H4 (cell line): ENCODE measurements at places on chromosomes 16 and 17.

- DNase-seq, result no peak
Measured at GRCh38 chr17:79478841-79479240, 132.0 kb downstream of the RBFOX3 start.

GRCh38 chr17:1461198-1461944 lies 5.3 kb upstream of the CRK start:
- no peak for DNase-seq

- no peak for DNase-seq
Measured at GRCh38 chr16:55911616-55912015, 36.4 kb upstream of the CES5A start.

DNA sequence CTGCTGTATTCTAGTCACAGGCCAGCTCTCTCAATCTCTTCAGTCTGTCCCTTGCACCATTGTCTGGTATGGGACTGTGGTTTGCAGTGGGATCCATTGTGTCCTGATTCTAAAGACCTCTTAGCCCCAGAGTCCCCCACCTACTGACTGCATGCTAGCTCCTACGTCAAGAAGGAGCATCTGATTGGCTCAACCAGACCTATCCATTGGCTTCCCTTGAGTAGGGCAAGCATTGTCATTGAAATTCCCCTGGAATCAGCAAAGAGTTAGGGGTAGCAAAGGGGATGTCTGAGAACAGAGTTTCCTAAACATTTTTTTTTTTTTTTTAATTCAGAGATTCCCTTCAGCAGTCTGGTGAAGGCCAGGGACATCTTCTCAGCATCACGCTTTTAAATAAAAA lies 175.3 kb upstream of the MPHOSPH6 start:
- no peak for DNase-seq

DNA sequence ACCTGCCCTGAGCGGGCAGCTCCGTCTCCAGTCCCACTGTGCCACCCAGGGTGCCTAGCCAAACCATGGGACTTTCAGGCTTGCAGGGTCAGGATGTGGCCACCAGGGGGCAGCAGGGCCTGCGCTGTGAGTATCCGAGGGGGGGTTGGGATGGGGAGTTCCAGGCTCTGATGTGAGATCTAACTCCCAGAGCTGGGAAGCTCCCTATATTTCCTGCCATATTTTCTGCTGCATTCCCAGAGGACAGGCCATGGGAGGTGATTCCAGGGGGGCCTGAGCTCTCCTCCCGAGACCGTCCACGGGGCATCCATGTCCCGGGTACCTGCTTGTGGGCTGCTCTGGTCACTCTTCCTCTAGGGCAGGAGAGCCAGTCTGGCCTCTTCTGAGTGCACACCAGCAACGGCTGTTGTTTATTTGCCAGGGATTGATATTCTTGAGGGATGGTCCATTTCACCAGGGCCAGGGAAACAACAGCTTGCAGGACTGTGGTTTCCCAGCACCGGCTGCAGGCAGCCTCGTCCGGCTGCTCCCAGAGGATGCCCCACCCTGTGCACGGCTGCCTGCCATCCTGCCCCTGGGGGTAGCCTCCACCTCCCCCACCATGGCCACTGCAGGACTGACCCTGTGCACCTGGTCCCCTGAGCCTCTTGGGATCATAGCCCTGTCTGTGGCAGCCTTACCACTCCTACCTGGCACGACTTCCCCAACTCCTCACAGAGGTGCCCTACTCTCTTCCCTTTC lies 1.2 kb downstream of the GPR142 start:
- DNase-seq, result peak; percentile 73

- DNase-seq, result no peak
Measured at GRCh38 chr17:5430413-5430999, 8.4 kb downstream of the C1QBP start.

DNA sequence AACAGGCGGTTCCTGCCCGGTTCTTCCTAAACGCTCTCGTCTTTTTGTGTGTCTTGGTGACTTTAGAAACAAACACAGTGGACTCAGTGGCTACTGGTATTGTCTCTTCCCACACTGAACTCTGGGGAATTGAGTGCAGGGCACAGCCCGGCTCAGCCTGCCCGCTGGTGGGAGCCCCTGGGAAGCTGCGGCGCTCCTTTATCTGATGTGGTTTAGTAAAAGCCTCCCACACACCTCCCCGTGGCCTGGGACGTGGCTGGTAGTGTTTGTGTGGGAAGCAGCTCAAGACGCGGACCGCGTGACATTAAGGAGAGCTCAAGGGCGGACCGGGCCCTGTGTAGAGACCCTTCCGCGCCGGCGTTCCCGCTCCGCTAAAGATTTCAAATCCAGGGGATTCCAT lies 55.4 kb upstream of the PVALEF start:
- no peak for DNase-seq

DNA sequence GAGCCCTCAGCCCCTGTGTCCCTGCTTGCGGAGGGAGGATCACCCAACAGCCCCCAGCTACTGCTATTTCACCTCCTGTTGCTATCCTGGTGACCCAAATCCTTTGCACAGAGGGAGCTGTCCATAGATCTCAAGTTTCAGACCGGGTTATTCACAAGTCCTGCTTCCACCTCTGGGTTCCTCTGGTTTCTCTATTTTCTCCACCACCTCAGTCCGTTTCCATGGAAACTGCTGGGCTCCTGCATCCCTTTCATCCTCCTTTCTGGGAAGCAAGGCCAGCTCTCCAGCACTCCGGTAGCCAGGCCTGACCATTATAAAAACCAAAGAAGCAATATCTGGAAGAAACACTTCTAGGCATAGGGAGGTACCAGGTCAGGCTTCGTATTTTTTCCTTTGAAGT lies 4.8 kb upstream of the CALB2 start:
- DNase-seq, result no peak

DNA sequence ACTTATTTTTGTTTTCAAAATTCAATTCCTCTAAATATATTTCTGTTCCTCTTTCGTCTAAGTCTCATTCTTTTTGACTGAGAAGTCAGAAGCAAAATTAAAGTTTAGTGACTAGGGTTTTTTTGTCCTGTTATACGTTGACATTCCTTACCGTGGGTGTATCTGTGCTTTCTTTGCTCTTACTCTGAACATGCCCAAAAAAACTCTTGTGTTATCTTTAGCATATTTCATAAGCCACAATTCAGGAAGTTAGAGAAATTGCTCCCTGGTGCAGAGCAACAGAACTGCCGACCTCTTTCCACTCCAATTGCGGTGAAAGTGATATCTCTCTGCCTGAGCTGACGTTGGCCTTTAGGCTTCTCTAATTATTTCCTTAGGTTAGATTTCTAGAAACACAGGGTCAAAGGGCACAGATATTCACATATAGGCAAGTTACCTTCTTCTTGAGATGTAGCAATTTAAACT lies 65.7 kb downstream of the CENPV start:
- peak; percentile 83 for DNase-seq

DNA sequence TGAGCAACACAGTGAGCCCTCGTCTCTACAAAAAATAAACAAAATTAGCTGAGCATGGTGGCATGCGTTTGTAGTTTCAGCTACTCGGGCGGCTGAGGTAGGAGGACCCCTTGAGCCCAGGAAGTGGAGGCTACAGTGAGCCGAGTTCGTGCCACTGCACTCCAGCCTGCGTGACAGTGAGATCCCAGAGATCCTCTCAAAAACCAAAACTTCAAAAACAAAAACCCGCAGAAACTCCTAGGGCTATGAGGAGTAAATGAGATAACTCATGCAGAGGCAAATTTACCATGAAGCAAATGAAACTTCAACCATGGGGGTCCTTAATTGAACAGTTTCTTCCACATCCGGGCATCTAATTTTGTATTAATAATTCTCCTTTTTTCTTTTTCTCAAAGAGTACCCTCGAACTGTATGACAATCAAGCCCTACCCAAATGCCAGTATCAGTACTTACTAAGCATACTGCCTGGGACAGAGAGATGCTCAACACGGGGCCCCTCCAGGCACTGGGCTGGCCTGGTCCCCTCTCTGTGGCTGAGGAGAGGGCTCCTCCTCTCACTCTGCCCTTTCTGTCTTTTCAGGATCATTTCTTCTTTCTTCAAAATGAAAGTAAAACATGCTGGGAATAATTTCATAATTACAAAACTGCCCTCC lies 789 bp upstream of the PIPOX start:
- no peak for DNase-seq

GRCh38 chr17:49361129-49361901 lies 735 bp downstream of the ZNF652 start:
- DNase-seq, result peak; percentile 21

DNA sequence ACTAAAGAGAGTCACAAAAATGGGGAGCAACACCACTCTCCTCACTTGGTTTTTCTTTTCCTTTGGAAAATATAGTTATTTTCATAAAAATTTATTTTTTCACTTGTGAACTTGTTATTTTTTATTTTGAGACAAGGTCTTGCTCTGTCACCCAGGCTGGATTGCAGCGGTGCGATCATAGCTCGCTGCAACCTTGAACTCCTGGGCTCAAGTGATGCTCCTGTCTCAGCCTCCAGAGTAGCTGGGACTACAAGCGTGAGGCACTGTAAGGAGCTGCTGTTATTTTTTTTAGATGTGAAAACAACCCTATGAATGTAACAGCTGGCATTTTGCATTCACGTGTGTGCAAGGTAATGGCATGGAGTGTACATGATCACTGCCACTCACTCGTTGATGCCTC lies 24.9 kb downstream of the LRRC75A start:
- no peak for DNase-seq

GRCh38 chr16:54585094-54585997 lies 298.8 kb upstream of the IRX3 start:
- DNase-seq, result no peak

- DNase-seq, result no peak
Measured at GRCh38 chr17:10001306-10001873, 96.3 kb upstream of the RCVRN start.

- no peak for DNase-seq
Measured at GRCh38 chr17:68210570-68211315, 37.1 kb upstream of the AMZ2 start.

DNA sequence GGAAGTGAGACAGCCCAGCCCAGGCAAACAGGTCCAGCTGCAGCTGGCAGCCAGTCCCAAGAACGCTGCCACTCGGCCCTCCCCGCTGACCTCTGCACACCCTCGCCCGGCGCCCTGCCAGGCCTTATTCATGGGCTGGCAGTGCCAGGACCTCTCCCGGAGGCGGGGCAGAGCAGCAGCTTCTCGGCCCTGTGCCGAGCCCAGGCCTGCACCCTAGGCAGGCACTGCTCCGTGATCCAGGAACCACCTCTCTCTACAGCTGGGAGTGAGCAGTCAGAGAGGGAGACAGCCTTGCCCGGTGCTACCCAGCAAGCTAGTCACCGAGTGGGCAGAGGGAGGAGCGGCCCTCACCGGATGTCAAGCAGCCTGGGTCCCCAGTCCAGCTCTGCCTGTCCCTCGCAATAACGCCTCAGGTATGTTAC lies 79.9 kb upstream of the CBX4 start:
- DNase-seq, result peak; percentile 88

DNA sequence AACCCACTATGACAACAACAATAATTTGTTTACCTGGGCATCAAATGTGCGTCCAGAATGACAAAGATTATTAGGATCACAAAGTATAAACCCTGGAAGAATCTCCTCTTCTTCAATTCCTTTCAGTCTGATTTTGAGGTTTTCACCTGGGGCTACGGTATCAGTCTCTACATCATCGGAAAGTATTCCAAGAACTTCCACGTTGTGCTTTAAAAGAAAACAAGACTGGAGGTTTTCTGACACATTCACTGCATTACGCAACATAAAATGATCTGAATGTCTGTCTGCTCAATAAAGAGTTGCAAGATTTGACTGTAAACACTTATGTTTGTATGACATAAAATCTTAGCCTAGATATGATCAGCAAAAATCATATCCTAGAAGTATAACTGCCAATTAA lies 26.0 kb upstream of the RSL1D1 start:
- DNase-seq, result no peak

DNA sequence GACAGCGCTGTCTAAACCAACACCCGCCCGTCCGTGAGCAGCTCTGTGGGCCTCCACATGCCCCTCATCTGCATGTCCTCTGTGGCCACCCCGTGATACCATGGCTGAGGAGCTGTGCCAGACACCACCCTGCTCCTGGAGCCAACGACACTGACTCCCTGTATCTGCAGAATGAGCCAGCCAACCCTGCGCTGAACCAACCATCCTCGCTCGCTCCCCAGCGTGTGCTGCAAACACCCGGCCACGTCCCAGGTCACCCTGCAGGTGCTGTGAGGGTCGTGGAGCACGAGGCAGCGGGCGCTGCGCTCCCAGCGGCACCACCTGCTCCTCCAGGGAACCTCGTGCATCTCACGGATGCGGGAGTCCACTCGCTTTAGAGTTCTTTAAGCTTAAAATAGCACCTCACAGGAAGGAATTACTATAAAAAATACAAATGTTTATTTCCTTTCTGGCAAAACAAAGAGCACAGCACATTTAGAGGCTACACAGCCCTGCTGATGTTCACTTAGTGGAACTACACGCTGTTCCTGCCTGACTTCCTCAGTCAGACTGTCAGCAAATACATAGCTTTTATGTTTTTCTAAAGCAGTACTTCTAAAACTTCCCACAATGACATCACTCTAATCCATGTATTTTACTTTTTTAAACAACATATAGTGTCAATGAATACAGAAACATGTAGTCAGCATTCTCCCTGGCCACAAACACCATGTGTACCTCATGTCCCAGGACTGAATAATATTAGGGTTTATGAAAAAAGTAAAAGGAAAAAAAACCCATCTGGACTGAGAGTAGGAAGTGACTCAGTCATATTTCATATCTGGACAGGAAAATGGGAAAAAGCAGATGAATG lies 43.5 kb downstream of the MAP1LC3B start:
- DNase-seq, result no peak

DNA sequence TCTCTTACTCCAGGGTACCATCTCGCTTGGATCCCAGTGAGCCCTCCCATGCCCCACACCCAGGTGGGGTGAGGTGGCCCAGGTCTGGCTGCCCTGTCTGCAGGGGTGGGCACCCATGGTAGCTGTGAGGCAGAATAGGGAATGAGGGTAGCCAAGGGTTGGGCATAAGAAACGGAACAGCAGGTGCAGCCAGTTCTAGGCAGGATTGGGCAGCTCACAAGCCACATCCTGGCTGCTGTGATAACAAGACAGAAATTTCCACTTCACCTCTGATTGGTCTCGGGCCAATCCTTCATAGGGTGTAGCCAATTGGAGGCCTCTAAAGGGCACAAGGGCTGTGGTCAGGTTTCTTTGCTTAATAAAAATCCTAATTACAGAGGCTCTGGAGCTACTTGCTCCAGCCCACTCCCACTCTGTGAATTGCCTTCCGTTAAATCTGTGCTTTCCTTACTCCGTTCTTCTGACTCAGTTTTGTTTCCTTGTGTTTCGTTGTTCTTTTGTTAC lies 1.5 kb upstream of the ARHGDIG start:
- peak; percentile 35 for DNase-seq
